ENCODE measurements at places on chromosomes 4 and X. TPM values are rescaled to one million over a fixed set of nuclear protein-coding genes. Genes with fewer than 3 reads are reported as not detected.
A peak's percentile ranks its signal among the peaks of the same experiment; 100 is the strongest.

- no peaks in the 10 kb centered on the region for H3K4me1 ChIP-seq
- H3K36me3 ChIP-seq: no peaks in the 10 kb centered on the region
- H3K27ac ChIP-seq: no peak overlapping the region
- H3K27me3 ChIP-seq: no peaks in the 10 kb centered on the region
- H3K4me3 ChIP-seq: no peak overlapping the region
- no peak for DNase-seq
These were observed 33.4 kb upstream of the RBM47 start for GRCh38 chr4:40662962-40663604.

- no peak overlapping the region for H3K4me3 ChIP-seq
- H3K27me3 ChIP-seq: no peaks in the 10 kb centered on the region
- no peak for DNase-seq
- no peaks in the 10 kb centered on the region for H3K36me3 ChIP-seq
- no peak overlapping the region for H3K27ac ChIP-seq
These were observed 69.5 kb downstream of the TRIM2 start for GRCh38 chr4:153273751-153274150.

DNA sequence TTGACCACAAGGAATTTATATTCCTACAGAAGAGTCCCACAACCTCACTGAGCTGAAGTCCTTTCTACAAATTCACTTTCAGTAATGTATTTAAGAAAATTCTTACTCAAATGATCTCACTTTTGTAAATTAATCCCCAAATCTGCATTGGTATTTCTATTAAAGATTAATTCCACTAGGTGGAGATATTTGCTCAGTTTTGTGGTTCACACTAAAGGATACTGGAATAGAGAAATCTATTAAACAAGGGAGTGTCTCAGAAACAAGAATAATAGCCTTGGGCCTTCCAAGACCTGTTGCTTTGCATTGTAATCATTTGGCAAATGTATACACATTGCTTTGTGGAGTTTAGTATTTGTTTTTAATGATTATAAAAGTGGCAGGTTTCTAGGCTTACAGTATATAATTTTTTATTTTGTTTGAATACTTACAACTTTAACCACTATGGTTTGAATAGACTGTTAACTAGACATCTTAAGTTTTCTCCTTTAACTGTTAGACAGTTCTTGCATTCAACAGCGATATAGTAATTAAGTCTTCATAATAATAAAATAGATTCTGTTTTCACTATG lies 25.9 kb downstream of the CFAP299 start:
- no peak overlapping the region for H3K4me3 ChIP-seq
- H3K36me3 ChIP-seq: no peaks in the 10 kb centered on the region

- no peak overlapping the region for H3K4me3 ChIP-seq
- H3K27me3 ChIP-seq: peaks cover 2% of the 10 kb centered on the region
- H3K27ac ChIP-seq: no peak overlapping the region
- no peaks in the 10 kb centered on the region for H3K36me3 ChIP-seq
These were observed 6.2 kb upstream of the DCTD start for GRCh38 chr4:182923366-182923765.

GRCh38 chr4:2400841-2401609 lies 17.4 kb downstream of the ZFYVE28 start:
- H3K36me3 ChIP-seq: no peaks in the 10 kb centered on the region
- no peak overlapping the region for H3K4me3 ChIP-seq
- H3K4me1 ChIP-seq: peaks cover 5% of the 10 kb centered on the region
- DNase-seq: no peak
- no peak overlapping the region for H3K27ac ChIP-seq
- peaks cover 5% of the 10 kb centered on the region for H3K27me3 ChIP-seq

DNA sequence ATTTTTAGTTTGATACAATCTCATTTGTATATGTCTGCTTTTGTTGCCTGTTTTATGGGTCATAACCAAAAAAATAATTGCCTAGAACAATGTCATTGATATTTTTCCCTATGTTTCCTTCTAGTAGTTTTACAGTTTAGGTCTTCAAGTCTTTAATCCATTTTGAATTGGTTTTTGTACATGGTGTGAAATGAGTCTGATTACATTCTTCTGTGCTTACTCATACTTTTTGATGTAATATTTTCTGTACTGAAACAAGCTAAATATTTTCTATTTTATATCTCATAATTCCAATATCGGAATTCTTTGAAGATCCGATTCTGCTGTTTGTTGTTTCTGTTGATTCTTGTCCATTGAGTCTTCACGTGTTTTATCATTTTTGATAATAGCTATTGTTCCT lies 10.6 kb downstream of the TMEM156 start:
- H3K27ac ChIP-seq: no peak overlapping the region
- no peak for DNase-seq
- no peaks in the 10 kb centered on the region for H3K36me3 ChIP-seq
- no peak overlapping the region for H3K4me3 ChIP-seq
- no peaks in the 10 kb centered on the region for H3K27me3 ChIP-seq

GRCh38 chr4:35948171-35948570 lies 296.1 kb downstream of the ARAP2 start:
- no peaks in the 10 kb centered on the region for H3K36me3 ChIP-seq
- DNase-seq: no peak
- no peaks in the 10 kb centered on the region for H3K27me3 ChIP-seq
- no peak overlapping the region for H3K27ac ChIP-seq
- no peaks in the 10 kb centered on the region for H3K4me1 ChIP-seq

DNA sequence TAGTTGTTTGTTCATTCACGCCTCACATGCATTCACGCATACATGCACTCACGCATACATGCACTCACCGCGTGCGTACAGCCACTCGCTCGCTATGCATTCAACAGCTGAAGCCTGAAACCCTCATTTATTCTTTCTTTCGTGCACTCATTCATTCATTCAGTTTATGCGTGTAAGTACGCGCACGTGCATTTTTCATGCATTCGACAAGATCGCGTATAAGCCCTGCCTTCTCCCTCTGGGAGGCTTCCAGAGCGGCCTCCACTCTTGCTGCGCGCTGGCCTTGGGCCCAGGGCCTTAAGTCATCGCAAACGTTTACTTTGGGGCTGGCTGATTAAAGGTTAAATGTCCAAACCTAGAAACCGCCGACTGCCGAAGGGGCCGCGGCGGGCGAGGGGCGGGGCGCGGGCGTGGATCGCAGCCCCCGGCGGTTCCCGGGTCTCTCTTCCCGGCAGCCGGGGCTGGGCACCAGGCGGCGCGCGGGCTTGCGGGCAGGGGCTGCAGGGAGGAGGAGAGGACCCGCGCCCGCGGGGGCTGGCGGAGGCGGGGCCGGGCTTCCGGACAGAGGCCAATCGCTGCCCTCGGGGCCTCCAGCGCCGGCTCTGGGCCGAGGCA lies at the start of gene GYG2:
GYG2 (plus strand) TSS at position 587 of the 615 bp plus-strand sequence. CDS start 1,259 bp downstream, outside the sequence.
- peak; percentile 71 for DNase-seq
- no peak within 1 kb of the TSS for H3K4me3 ChIP-seq
- peaks cover 13% of the 10 kb centered on the region for H3K36me3 ChIP-seq
- H3K27ac ChIP-seq: no peak within 1 kb of the TSS
- H3K27me3 ChIP-seq: no peaks in the 10 kb centered on the region
- H3K4me1 ChIP-seq: no peaks in the 10 kb centered on the region

DNA sequence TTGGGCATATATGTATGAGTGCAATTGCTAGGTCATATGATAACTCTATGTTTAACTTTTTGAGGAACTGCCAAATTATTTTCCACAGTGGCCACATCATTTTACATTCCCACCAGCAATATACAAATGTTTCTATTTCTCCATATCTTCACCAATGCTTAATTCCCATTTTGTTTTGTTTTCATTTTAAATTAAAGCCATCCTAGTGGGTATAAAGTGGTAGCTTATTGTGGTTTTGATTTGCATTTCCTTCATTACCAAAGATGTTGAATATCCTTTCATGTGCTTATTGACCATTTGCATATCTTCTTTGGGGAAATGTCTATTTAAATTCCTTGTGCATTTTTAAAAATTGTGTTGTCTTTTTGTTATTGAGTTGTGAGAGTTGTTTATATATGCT lies 36.7 kb upstream of the SCOC start:
- no peaks in the 10 kb centered on the region for H3K36me3 ChIP-seq
- no peak overlapping the region for H3K4me3 ChIP-seq
- H3K27me3 ChIP-seq: no peaks in the 10 kb centered on the region
- H3K27ac ChIP-seq: no peak overlapping the region
- no peak for DNase-seq

Gene AR
- total RNA-seq: 0.56 TPM

Gene CENPE
- total RNA-seq: 8.5 TPM

Gene ITGB1BP2
- 7.8 TPM for total RNA-seq

Gene FATE1
- not detected for total RNA-seq

Gene TRIM75
- 0.29 TPM for total RNA-seq

Gene DCLK2
- total RNA-seq: 36.8 TPM

Data from glutamatergic neuron (in vitro differentiated cells).